ENCODE measurements at places on chromosomes 2 and 18. TPM values are rescaled to one million over a fixed set of nuclear protein-coding genes. Genes with fewer than 3 reads are reported as not detected.

DNA sequence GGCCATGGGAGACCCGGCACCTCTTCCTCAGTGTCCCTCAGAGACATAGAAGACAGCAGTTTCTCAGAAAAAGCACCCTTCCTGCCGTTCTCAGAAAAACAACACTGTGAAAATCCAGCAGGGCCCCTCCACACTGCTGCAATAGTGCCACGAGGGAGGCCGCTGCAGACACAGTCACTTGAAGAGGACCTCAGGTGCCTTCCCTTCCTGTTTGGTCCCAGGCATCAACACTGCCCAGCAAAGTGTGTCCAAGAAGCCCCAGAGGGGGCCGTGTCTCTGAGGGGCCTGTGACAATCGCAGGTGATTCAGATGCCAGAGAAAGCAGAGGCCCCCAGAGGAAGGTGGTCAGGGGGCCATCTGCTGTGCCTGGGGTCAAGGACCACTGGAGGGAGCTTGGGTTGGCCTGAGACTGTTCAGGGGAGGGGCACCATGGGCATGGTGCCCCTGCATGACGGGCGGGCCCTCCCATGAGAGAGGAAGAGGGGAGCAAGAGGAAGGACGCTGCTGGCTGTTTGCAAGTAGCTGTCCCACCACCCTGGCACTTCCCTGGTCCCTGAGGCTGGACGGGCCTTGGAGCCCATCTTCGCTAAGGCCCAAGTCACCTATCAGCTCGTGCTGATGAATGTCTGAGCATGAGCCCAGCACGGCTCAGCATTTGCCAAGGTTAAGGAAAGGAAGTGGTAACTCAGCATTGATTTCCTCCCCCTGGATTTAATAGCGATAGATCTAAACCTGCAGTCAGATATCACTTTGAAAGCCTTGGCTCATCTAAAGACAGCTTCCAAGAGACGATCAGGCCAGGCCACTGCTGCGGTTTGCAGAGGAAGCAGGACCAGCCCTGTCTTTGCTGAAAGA lies 9.1 kb downstream of the TWIST2 start:
- DNase-seq: no peak

DNA sequence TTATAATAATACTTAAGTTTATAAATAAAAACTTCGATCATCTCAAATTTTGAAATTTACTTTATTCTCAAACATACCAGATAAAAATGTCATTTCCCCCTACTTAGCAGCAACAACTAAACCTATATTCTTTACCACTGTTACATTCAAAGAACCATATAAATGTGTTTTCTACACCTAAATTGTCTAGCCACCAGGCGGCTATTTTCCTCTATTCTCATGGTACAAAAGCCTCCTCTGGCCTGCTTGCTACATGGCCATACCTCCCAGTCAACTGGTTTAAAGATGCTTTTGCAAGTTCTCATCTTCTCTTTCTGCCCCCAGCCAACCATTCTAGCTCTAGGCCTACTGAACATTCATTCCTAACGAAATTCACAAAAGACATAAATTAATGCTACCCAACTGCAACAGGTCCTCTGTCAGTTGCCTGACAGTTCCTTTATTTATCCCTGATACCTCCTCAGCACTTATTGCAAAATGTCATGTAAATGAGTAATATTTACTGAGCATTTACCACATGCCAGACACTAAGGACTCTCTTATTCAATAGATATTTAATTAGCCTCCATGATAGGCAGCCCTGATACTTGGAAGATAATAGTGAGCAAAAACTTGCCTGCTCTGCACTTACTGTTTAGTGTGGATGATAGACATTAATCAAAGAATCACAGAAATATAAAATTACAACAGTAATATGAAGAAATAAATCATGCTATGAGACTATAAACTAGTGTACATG lies 5.0 kb downstream of the C1D start:
- DNase-seq: no peak

GRCh38 chr2:62315476-62315875 lies 119.6 kb downstream of the B3GNT2 start:
- no peak for DNase-seq

DNA sequence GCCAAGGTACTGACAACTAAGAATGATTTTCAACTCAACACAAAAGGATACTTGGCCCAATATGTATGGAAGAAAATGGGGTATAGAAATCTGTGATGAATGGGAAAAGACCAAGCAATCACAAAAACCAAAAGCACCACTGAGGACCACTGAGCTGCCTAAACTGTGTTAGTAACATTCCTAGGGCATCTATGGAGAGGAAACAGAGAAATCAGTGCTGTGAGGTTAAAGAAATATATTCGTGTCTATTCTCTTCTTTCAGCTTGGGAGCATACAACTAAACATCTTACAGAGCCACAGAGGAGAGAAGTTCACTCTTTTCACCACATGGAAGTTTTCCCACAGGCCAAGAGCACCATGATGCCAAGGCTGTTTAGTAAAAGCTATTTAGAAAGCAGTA lies 47.3 kb upstream of the CALCRL start:
- DNase-seq: no peak

DNA sequence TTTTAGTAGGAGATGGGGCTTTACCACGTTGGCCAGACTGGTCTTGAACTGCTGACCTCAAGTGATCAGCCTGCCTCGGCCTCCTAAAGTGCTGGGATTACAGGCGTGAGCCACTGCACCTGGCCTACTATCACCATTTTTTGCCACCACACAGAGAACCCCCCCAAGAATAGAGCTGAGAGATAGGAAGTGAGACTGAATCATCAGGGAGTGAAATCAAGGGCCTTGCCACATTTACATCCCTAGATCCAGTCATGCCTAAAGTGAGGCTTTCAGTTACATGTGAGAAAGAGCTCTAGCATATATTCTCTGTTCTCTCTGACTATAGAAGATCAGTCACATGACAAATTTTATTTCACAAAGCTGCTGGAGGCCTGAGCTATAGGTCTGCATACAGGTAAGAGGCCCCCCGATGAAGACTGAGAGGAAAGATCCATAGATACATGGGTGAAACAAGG lies 28.0 kb upstream of the KCMF1 start:
- DNase-seq: no peak

Gene OSR1
- polyA plus RNA-seq: 14.0 TPM

GRCh38 chr18:57831597-57832377 lies 28.7 kb upstream of the ATP8B1 start:
- DNase-seq: no peak

DNA sequence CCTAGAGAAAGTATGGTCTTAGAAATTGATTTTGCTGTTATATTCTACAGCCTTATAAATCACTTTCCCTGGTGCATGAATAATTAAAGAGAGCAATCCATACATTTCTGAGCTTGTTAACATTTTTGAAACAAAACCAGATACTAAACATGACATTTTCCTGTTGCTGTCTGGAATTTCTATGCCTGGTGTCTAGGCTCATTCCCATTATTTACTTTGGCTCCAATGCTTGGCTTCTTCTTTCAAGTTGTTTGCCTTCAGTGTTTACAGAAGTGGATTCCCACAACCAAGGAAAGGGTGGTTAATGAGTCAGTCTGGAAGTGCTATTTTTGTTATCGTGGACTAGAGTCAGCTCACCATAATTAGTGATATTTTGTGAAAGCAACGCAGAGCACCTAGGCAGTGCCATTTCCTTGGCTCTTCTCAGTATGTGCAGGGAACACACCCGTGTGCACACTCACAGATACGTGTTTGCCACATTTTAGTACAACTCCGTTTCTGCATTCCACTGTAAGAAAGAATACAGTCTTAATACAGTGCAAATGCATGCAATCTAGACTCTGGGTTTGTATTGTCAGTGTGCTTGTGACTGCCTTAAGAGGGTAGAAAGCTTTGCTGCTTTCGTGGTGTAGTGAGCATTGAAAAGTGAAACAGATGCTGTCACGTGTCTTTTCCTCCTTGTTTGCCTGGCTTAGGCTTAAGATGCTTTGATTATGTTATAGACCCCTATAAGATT lies 185.0 kb upstream of the RASGRP3 start:
- peak; percentile 34 for DNase-seq

Gene TUBB8B
- not detected for polyA plus RNA-seq

DNA sequence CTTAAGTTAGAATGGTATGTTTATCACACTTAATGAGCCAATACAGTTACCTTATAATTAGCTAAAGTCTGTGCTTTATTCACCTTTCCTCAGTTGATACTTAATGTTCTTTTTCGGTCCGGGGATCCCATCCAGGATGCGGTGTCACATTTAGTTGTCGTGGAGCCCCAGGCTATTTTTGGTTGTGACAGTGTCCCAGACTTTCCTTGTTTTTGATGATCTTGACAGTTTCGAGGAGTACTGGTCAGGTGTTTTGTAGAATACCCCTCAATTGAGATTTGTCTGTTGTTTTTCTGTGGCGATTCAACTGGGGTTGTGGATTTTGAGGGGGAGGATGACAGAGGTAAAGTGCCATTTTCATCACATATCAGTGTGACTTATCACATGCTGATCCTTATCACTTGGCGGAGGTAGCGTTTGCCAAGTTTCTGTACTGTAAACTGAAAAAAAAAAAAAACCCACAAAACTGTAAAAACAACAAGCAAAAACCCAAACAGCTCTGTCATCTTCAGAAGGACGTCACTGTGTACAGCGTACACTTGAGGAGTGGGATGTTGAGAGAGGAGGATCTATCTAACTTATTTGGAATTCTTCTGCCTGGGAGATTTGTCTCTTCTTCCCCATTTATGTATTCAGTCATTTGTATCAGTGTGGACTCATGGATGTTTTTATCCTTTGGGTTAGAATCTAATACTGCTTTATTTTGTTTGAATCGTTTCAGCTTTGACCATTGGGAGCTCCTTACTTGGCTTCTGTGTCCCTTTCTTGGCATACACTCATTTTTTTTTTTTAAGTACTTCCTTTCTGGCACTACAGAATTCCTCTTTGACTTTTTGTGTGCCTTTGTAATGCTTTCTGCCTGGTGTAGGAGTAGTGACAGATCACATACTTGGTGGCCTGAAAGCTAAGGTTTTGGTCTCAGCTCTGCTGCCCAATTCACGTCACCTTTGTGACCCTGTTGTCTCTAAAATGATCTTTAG lies 68.1 kb downstream of the FMNL2 start:
- DNase-seq: no peak

DNA sequence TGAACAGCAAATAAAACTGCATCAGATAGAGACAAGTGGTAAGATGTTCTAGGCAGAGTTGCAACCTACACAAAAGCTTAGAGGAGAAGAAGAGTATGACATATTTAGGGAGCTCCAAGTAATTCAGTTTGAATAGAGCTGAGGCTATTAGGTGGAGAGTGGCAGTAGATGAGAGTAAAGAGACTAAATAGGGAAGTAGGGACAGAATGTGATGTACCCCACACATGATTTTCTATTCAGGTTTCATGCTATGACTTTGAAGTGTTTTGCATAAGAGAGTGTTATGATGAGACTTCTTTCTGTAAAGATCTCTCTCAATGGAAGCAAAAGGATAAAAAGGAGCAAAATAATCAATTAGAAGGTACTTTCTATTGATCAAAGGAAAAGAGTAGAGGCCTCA lies 206.8 kb upstream of the ERBB4 start:
- no peak for DNase-seq

DNA sequence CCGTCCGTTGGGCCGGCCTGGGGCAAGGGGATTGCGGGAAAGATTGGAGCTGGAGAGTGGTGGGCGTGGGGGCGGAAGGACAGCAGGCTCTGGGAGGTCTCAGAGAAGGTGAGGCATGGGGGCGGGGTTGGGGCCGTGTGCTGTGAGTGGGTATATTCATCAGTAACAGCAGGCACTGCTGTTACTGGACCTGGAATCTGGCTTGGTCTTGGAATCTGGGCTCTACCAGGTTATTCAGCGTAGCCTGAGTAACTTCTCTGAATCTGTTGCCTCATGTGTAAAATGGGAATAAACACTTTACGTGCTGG lies 435 bp downstream of the RNF181 start:
- no peak for DNase-seq

- no peak for DNase-seq
These were observed 96.0 kb downstream of the HNMT start for GRCh38 chr2:138060301-138060635.

- DNase-seq: no peak
These were observed 52.3 kb downstream of the GAD1 start for GRCh38 chr2:170869036-170869435.

GRCh38 chr18:44898498-44898897 lies 217.8 kb downstream of the SETBP1 start:
- no peak for DNase-seq

- no peak for DNase-seq
These were observed 154.3 kb downstream of the TTC32 start for GRCh38 chr2:19747310-19748072.

Gene MYL1
- not detected for polyA plus RNA-seq

DNA sequence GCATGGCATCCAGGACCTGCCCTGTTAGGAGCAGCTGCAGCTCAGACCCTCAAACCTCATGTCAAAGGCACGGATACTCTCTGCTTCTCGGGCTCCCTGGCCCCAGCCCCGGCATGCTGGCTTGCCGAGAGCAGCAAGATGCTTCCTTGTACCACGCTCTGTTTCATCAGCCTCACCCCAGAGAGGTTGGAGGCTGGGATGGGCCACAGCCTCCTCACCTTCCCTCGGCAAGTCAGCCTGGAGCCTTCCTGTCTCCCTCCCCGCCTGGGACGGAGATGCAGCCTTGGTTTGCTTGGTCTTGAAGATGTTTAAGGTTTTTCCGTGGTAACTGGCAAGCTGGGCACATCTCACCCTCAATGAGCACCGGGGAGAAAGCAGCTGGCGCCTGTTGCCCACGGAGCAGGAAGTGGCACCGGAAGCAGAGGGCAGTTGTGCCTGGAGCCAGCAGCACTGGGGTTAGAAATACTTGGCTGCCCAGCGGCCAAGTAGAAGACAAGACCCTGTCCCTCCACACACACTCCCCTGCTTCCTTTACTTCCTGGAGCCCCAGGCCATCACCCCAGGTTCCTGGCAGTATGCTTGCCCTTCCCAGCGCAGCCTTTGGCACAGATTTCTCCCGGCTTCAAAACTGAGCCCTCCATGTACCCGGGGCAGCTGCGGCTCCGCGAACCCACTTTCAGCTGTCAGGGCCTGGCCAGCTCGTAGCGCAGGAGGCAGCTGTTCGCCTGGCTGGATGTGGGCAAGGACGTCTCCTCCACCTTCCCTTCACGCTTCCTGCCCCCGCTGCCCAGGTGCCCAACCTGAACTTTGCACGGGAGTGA lies 17.4 kb downstream of the FBLN7 start:
- DNase-seq: no peak

Gene TMSB10
- 4,621 TPM for polyA plus RNA-seq

- no peak for DNase-seq
These were observed 35.1 kb upstream of the ALKAL2 start for GRCh38 chr2:323035-323434.

DNA sequence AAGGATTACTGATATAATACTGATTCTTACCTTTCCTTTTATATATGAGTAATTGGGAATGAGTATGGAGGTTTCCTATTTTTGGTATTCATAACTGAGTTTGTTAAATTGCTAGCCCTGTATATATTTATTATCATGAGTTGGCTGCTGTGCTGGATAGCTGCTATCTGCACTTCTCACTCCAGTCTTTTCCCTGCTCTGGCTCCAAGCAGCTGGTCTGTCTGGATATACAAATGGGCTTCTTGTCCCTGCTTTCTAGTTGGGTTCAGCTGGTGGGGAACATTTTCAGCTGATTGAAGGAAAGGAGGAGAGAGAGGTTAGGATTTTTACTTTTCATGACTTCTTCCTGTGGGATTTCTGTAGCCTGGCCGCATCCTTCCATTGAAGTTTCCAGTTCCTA lies 41.2 kb downstream of the AGFG1 start:
- no peak for DNase-seq

Gene PGAP1
- polyA plus RNA-seq: 6.4 TPM

Gene XDH
- polyA plus RNA-seq: 0.35 TPM

- DNase-seq: no peak
These were observed 15.0 kb downstream of the LYPD1 start for GRCh38 chr2:132654968-132655367.

Gene RPRM
- polyA plus RNA-seq: not detected

- no peak for DNase-seq
These were observed 190.9 kb upstream of the FOSL2 start for GRCh38 chr2:28201671-28202180.
